ENCODE measurements at places on chromosomes 7 and 10. TPM values are rescaled to one million over a fixed set of nuclear protein-coding genes. Genes with fewer than 3 reads are reported as not detected.

The LOXL4 gene
- 0.31 TPM for total RNA-seq

The CABCOCO1 gene
- 1.6 TPM for total RNA-seq

The HOXA11 gene
- total RNA-seq, result not detected

The CALD1 gene
- 35.4 TPM for total RNA-seq

The SEMA3A gene
- 41.3 TPM for total RNA-seq

The PAX2 gene
- total RNA-seq, result not detected

All from parietal lobe (tissue), 2 donors.